ENCODE measurements at places on chromosomes 13 and 19.

GRCh38 chr19:613732-614567, 19.4 kb downstream of the POLRMT start:
- no peak for DNase-seq

DNA sequence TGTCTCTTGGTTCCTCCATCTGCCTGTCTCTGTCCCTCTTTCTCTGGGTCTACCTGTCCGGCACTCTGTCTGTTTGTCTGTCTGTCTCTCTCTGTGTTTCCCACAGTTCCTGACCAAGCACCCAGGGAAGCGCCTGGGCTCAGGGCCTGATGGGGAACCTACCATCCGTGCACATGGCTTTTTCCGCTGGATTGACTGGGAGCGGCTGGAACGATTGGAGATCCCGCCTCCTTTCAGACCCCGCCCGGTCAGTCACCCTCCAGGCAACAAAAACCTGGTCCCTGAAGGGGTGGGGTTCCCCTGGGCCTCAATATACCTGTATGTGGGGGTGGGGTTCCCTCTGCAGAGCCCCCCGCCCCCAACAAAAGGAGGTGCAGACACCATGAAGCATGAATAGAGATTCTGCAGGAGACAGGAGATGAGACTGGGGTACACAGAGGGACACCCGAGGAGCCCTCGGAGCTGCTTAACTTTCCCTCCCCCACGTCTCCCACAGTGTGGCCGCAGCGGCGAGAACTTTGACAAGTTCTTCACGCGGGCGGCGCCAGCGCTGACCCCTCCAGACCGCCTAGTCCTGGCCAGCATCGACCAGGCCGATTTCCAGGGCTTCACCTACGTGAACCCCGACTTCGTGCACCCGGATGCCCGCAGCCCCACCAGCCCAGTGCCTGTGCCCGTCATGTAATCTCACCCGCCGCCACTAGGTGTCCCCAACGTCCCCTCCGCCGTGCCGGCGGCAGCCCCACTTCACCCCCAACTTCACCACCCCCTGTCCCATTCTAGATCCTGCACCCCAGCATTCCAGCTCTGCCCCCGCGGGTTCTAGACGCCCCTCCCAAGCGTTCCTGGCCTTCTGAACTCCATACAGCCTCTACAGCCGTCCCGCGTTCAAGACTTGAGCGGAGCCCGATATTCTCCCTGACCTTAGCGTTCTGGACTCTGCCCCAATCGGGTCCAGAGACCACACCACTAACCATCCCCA, 2.6 kb upstream of the CACNG7 start:
- DNase-seq, result peak; percentile 82

DNA sequence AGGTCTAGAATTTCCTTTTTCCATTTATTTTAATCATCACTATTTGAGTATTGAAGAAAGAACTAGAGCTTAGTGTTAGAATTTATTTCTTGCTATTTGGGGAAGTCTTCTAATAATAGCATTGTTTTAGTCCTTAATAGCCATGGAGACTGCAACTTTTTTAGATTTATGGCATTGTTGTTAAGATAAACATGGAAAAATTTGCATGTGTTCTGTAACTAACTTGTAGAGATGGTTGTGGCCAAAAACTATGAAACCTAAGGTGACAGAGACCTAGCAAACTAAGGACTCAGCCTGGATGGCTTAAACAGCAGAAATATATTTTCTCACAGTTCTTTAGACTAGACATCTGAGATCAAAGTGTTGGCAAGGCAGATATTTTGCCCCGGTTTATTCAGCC, 246.4 kb downstream of the SPRY2 start:
- no peak for DNase-seq

GRCh38 chr13:73991884-73992283, 142.3 kb downstream of the KLF12 start:
- no peak for DNase-seq

DNA sequence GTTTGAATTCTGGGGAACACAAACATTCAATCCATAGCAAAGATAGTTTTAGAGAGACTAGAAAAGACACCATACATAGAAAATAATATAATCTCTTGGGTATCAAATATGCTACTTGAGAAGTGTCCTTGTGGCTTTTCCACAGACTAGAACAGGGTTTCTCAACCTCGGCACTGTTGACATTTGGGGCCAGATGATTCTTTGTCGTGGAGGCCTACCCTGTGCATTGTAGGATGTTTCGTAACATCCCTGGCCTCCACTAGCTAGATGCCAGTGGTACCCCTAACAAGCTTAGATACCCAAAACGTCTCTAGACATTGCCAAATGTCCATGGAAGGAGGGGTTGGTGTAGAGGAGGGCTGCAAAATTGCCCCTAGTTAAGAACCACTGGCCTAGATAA, 2.2 kb upstream of the ESD start:
- DNase-seq, result no peak

DNA sequence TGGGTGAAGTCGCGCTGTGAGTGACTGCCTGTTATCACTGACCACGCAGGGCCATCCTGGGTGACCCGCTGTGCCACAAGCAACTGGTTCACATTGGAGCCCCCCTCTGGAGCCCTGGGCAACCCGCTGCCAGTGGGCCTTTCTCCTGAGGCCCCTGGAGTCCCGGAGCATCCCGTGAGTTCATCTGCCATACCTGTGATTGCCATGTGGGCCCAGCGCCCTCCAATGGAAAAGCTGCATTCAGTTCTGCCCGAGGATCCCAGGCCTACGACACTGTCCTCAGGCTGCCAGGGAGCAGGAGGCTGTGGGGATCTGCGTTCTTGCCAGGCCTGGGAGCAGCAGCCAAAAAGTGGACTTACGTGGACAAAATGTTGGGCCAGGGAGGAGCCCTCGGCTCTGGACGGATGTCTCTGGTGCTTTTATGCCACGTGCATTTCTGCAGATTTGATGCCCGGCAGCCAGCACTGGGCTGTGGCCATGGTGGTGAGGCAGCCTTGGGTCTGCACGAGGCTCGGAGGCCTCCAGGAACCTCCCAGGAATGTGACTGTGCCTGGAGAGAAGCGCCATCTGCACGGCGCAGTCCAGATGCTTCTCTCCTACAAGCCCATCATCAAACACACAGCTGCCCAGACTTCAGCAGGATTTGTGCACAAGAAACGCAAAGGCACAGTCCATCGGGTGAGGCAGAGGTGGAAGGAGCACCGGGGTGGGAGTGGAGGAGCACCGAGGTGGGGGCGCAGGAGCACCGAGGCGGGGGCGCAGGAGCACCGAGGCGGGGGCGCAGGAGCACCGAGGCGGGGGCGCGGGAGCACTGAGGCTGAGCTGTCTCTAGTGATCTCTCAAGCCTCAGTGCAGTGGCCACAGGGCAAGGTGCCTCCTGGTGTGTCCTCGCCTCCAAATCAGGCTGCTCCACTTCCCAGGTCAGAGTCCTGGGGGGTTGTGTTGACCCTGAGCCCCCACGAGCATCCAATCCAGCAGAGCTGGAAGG, 44.0 kb downstream of the C13orf46 start:
- DNase-seq, result no peak

DNA sequence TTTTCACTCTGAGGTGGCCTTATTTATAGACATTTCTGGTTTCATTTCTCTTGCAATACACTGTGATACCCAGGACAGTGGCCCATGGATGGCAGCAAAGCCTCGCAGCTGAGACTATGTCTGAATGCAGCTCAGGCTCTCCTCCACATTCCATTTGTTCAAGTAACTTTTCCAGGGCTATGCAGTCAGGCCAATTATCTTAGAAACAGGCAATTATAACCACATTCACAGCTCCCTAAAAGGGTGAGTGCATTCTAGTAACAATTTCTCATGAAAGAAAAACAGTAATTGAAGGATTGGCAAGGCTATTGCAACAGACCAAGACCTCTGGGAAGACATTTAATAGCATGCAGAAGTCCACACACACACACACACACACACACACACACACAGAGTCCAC, 264.0 kb downstream of the TBC1D4 start:
- DNase-seq, result no peak

DNA sequence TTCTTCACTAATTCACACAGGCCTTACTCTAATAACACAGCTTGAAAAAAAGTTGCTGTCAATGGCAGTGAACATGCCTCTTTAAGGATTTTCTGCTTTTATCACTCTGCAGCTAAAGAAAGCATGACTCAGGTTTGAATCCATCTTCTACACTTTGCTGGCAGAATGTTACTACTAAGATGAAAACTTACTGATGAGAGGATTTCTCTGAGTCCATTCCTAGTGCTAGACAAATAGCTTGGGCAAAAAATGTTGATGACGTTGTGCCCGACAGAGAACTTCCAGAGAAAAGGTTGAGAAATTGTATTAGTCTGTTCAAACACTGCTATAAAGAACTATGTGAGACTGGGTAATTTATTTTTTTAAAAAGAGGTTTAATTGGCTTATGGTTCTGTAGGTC, 572.0 kb downstream of the IRS2 start:
- DNase-seq, result no peak

DNA sequence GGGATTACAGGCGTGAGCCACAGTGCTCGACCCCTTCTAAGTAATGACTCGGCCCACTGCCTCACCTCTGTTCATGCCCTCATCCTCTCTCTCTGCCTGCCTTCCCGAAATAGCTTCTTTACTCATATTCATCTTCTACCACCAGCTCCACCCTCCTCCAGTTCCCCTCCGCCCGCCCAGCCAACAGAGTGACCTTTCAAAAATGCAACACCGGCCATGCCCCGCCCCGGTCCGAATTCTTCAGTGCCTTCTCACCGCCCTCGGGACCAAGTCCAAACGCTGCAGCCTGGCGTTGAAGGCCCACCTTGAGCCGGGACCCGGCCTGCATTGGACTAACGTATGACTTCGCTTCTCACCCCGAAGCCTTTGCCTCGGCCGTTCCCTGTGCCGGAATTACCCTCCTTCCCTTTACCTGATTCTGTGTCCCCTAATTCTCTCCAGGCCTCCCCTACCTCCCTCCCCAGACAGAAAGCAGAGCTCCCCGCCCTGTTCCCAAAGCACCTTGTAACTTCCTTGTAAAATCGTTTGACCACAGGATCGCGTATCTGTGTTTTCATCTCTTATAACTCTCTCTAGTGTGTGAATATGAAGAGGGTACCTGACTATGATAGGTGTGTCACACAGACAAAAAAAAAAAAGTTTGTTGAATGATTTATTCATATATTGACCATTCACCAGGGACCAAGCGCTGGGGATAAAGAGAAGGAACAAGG, 8.1 kb upstream of the MUC16 start:
- no peak for DNase-seq

GRCh38 chr13:96835546-96835945, 158.7 kb downstream of the OXGR1 start:
- DNase-seq, result no peak

GRCh38 chr13:27130979-27131623, 40.5 kb downstream of the USP12 start:
- DNase-seq, result peak; percentile 65

DNA sequence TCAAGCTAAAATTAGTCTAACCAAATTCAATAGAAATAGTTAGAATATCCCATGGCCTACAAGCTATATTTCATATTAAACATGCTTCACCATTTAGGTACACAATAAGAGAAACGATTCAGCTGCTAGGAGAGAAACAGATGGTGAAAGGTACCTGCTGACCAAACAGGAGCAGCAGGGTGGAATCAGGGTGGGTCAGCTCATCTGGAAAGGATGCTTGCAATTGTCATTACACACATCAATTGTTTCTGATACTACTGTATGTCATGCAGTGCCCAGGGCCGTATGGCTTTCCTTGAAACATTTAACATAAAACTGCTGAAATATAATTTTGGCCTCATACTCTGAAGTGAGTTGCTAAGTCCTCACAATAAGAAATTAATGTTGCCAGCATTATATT, 776.0 kb downstream of the DACH1 start:
- no peak for DNase-seq

DNA sequence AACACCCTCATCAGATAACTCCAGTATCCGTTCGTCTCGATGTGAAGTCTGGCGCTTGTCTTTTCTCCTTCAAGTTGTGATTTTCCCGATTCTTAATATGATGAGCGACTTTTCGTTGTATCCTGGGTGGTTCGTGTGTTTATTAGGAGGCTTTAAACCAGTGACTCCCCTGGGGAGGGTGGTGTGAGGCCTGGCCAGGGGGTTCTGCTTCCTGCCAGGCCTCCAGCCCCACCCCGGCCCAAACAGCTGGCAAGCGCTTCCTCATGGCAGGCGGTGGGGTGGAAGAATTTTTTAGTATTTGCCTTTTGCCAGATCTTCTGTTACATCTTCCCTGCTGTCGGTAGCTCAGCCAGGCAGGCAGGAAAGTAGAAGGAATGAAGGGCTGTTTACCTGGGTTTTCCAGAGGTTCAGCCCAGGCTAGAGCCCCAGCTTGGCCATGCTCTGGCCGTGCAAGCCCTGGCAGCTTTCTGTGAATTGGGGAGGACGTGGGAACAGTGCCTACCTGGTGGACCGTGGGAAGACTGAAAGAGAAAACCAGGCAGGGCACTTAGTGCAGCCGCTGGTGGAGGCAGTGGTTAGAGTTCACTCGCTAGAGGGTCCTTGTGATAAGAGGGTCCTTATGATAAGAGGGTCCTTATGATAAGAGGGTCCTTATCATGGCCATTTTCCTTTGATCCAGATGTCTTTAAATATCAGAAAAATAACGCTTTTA, 37.7 kb upstream of the DCUN1D2 start:
- DNase-seq, result no peak

DNA sequence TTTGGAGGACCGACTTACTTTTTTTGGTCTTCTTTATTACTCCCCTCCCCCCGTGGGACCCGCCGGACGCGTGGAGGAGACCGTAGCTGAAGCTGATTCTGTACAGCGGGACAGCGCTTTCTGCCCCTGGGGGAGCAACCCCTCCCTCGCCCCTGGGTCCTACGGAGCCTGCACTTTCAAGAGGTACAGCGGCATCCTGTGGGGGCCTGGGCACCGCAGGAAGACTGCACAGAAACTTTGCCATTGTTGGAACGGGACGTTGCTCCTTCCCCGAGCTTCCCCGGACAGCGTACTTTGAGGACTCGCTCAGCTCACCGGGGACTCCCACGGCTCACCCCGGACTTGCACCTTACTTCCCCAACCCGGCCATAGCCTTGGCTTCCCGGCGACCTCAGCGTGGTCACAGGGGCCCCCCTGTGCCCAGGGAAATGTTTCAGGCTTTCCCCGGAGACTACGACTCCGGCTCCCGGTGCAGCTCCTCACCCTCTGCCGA, 409 bp downstream of the FOSB start:
- peak; percentile 66 for DNase-seq

GRCh38 chr13:91169321-91170050, 178.0 kb upstream of the MIR17HG start:
- DNase-seq, result no peak

- no peak for DNase-seq
Observed at GRCh38 chr13:84136582-84136981, 254.3 kb upstream of the SLITRK1 start.

DNA sequence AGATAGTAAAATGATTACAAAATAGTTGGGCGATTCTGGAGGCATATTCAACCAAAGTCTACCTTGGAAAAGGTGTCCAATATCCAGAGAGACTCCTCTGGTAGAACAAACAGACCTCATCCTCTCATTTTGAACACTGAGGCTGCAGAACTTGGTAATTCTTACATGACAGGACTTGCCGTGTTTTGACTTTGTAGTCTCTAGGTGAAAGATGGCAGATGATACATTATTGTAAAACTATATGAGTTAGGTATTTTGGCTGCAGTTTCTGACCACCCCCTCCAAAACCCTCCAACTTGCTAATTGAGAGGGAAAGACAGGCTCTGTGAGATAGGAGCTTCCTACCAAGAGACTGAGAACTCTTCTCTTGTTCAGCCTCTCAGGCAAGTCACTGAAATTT, 22.6 kb downstream of the SAE1 start:
- no peak for DNase-seq

GRCh38 chr19:55446060-55446459, 3.0 kb upstream of the SHISA7 start:
- no peak for DNase-seq

GRCh38 chr19:6098574-6098973, 11.7 kb downstream of the RFX2 start:
- DNase-seq, result no peak

All from activated T-cell treated with anti-CD3 and anti-CD28 coated beads, Interleukin-2, amount 50 U/mL, for 24 hours (primary cell).